NCI-H2081 (cell line): ENCODE measurements at places on chromosomes 4 and X.

DNA sequence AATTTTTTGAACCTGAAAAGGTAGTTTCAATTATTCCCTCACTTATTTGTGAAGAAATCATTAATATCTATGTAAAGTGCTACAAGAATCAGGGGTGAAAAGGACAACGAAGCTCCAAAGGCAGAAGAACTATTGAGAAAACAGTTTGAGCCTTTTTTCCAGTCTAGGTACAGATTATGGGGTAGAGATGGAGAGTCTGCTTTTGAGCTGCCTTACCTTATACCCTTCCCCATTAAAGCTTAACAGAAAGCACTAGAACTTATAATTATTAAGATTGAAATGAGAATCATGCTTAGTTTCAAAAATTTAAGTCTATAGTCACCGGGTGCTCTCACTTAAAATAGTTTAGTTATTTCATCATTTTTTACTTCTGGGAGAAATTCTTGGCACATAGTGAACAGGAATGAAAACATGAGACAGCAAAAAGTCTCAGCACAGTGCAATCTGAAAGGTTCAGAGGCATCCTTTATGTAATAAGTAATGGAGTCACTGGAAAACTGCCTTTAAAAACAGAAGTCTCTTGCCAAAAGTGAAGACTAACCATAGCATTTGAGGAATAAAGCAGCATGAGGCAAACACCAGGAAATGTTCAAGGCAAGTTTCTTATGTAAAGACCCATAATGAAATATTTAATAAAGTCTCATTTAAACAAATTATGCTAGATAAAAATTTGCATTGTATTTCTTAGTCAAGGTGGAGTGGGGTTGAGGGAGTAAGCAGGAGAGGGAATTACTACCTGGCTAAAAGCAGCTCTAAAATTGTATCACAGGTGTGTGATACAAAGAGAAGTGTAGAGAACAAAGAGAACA is 5.1 kb upstream of the DCLK2 start:
- DNase-seq: no peak

DNA sequence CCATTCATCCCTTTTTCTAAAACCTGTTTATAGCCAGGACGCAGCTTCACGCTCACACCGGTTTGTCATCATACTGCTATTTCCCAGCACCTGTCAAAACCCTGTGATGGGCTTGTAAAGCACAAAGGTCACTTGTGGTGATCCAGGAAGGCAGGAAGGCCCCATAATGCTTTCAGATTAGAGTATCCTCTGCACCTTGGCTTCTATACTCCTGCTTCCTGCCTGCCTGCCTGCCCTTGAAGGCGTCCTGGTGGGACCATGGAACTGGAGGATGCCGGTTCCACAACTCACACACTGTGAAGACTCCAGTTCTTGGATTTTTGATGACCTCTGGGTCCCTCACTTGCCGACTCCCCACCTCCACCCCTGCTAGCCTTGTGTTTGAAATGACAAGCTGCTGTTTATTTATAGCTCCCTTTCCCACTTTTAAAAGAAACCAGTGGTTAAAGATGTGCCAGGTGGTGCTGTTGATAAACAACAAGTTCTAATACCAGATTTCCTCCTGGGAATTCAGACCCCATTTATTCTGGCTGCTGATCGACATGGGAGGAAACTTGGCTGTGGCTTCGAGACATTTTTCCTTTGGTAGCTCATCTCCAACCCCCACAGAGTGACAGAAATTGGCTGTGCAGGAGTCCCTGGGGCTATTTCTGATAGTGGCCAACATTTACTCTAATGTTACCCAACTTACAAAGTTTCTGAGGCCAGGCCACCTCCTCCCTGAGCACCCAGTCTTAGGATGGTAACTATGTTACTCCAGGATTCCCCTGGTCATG is 211.5 kb downstream of the KDR start:
- no peak for DNase-seq

DNA sequence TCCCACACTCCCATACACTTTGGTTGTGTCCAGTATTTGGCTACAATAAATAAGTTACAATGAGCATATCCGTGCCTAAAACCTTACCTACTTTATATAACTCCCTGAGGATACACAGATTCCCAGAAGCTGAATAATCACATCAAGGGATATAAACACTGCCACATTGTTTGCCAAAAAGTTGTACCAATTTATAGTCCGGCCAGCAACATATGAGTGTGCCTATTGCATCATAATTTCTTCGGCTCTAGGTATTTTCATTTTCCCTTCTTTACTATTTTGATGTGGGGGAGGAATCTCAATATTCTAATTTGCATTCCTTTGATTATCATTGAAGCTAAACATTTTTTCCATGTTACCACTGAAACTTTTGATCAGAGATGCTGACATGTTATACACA is 146.4 kb downstream of the PCDH19 start:
- no peak for DNase-seq

GRCh38 chr4:40976343-40976742 is 226.6 kb downstream of the NSUN7 start:
- DNase-seq: peak; percentile 56

GRCh38 chr4:106996490-106996889 is 39.6 kb downstream of the DKK2 start:
- no peak for DNase-seq

DNA sequence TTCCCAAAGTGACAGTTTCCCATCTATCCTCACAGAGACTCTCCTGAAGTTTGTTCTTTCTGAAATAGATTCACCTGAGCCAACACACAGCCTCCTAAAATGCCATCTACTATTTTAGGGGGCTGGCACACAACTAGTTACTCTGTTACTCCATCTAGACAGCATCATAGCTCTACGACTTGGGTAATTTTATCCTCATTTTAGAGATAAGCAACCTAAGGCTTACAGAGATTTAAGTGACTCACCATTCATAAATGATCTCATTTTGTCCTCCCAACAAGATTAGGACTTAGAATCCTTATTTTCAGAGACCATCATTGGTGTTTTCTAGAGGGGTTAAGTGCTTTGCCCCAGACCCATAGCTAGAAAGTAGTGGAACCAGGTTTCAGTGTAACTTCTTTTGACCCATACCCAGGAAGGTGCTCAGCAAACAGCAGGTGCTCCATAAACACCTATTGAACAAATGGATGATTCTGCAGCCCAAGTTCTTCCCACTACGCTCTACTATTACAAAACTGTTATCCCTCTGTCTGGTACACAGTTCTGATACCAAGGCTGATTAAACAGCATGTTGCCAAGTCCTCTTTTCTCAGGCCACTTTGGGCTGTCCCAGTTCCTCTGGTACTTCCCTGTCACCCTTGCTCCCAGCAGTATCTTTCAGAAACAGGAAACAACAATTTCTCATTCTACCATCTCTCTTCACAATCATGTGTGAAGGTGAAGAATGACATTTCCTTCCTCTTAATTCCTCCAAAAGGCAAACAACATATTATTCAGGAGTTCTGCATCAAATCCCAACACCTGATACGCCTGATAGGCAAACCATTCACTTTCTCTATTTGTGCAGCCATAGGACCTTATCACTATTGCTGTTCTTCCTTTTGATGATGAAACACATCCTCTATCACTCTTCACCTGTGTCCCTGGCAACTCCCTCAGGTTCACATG is 304.7 kb upstream of the TAPT1 start:
- DNase-seq: no peak

- no peak for DNase-seq
Measured at GRCh38 chr4:8130346-8131066, 28.1 kb downstream of the ABLIM2 start.

GRCh38 chr4:17511509-17511949 is 361 bp downstream of the QDPR start:
- DNase-seq: peak; percentile 74

DNA sequence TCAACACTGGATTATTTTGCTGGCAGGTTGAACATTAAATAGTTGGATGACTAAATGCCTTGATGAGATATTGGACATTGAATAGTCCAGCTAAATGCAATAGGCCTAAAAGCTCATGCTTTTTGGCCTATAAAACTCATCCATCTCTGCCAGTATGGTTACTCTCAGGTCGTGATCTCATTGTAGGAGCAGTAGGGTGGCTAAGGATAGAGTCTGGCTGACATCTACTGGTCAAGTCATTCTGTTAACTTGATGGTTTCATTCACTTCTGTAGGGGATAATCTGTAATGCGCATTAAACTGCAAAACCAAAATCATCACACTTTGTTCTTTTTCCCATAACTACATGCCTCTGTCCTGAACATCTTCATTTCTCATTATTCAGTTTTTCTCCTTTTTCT is 227.0 kb downstream of the DKK2 start:
- DNase-seq: peak; percentile 12

DNA sequence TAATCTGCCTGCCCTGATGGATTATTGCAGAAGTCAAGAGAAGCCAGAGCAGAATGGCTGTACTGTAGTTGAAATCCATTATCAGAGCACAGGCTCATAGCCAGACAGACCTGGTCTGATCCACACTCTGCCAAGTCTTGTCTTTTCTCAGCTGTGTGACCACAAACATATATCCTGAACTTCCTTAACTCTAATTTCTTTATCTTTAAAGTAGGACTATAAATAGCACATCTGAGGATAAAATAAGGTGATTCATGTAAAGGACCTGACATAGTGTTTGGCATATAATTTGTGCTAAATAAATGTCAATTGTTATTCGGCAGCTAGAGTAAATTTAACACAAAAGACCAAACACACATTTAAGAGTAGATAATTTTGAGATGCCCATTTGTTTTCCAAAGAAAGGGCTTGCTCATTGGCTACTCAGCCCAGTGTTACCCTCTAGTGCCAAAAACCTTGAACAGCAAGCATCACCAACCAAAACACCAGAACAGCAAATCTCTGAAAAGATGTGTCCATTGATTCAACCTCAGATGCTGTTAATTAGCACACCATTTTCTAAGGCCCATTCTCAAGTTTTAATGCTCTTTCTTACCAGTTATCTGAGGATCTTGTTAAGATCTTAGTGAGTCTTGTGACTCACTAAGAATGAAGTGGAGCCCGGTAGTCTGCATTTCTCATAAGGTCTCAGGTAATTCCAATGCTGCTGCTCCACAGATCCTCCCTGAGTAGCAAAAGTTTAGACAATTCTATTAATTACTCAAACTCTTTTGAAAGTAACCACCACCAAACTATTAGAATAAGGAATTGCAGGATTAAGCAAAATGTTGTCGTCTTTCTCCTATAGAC is 108.8 kb downstream of the HHIP start:
- peak; percentile 27 for DNase-seq

DNA sequence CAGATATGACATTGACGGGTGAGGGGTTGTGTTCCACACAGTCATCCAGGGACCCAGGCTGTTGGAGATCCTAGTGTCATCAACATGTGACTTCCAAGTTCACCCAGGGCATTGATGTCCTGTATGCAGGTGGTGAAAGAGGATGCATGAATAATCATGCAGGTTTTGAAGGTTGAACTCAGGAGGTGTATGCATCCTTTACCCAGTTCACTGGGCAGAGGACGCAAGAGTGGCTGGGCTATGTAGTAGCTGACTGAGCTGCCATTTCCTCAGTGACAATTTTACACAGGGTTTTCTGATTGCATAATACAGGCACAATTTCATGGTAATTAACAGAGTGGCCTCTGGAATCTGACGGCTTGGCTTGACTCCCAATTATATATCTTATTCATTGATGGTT is 323.0 kb downstream of the HS3ST1 start:
- no peak for DNase-seq

DNA sequence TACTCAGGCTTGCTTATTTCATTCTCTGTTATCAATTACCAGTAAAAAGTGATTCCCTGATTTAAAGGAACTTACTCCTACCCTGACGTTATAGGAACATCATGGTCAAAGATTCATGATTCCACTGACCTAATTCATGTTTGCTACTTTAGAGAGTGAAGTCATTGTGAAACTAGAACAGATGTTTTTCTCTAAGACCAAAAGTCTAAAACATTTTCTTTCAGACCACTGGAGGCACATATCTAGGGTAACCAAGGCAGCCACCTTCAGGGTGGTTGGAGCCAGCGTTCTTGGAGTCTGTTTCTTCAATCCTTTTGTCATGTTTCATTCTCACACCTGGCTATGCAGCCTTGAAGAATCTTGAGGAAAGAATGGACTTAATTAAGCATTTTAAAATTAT is 77.8 kb downstream of the GALNTL6 start:
- DNase-seq: no peak

DNA sequence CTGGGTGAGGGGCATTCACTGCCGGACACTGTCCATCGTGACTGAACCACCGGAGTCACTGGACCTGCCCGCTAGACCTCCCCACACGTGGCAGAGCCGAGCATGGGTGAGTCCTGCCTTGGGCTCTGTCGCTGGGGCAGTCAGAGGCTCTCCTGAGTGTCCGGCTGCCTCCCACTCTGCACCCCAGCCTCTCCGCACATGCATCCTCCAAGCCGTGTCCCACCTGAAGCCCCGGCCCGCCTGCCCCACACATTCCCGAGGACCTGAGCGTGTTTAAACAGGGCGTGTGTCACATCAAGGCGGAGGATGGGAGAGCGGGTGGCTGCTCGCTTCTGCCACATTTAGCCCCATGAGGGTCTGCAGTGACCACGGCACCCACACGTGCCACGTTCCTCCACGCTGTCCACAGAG is 4.7 kb downstream of the CPLX1 start:
- no peak for DNase-seq

- DNase-seq: no peak
Measured at GRCh38 chrX:1741816-1742394, 127.0 kb downstream of the ASMT start.

- no peak for DNase-seq
Measured at GRCh38 chr4:80079255-80079923, 6.4 kb upstream of the ANTXR2 start.

GRCh38 chrX:7972586-7972985 is 45.4 kb upstream of the PNPLA4 start:
- no peak for DNase-seq

DNA sequence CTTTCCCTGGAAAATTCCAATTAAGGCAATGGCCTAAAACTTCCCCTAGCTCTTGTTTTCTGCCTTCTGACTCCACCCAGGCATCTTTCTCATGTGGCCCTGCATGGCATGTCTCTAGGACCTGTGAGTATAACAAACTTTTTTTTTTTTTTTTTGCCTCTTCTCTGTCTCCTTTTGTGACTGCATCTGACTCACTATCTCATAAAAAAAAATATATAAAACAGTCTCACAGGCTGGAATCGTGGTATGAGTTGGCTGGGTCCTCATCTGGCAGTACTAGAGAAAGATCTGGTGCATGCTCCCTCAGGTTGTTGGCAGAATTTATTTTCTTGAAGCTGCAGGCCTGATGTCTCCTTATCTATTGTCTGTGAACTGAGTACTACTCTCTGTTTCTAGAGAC is 313.9 kb downstream of the TECRL start:
- no peak for DNase-seq

DNA sequence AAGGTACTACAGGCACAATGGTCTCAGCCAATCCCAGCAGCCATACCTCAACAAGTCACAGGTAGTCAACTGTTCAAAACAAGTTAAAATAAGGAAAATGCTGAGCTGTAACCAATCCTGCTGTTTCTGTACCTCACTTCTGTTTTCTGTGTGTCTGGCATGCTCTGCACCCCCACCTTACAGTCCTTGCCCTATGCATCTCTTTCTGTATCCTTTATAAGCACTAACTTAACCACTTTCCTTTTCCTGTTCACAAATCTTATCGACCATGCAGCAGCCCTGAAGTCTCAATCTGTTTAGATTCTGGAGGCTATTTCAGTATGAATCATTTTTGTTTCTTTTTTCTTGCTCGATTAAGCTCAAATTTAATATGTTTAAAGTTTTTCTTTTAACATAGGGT is 12.5 kb upstream of the FAM13A start:
- DNase-seq: no peak
